Endothelial cell (in vitro differentiated cells): ENCODE measurements at places on chromosomes 3 and 15. TPM values are rescaled to one million over a fixed set of nuclear protein-coding genes. Genes with fewer than 3 reads are reported as not detected.
A peak's percentile ranks its signal among the peaks of the same experiment; 100 is the strongest.

DNA sequence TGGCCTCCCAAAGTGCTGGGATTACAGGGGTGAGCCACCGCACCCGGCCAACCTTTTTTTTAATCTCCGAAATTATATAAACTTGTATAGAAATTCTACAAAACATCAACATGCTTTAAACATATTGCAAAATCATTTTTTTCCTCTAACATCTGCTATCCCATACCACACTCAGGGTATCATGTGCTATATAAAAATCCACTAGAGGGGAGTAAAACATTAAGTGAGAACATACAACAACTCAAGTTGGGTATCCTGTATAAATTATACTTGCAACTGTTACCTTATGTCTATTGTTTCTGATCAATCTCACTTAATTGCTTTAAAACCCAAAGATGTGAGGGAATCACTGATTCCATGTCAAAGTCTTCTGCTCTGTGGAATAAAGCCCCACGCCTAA, 71.9 kb upstream of the FBN1 start:
- DNase-seq: no peak

IDH2 gene
- total RNA-seq: 133 TPM

IGDCC3 gene
- 538 TPM for total RNA-seq

LRRC2 gene
- 0.23 TPM for total RNA-seq

DNA sequence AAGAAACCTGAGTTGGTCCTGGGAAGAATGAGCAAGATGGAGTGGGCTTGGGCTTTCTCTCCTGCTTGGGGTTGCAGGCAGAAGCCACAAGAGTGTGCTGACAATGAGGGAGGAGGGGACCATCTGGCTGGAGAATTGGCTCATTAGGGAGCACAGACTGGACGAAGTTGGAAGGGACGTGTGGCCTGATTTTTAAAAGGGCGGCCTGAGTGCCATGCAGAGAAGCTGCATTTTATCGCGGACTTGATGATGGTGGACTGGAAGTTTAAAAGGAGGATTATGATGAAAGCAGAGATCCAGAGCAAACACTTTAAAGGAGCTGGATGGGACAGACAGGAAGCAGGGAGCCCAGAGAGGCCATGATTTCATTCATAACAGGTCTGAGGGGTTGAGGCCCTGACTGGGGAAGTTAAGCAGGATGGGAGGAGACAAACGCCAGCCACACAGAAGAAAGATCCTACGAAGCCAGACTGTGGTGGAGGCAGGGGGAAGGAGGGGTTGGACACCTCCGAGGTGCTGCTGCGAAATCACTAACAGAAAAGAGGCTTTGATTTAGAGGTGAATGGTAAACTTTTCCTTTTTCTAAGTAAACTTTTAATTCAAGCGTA, 23.6 kb downstream of the TLNRD1 start:
- DNase-seq: no peak

DNA sequence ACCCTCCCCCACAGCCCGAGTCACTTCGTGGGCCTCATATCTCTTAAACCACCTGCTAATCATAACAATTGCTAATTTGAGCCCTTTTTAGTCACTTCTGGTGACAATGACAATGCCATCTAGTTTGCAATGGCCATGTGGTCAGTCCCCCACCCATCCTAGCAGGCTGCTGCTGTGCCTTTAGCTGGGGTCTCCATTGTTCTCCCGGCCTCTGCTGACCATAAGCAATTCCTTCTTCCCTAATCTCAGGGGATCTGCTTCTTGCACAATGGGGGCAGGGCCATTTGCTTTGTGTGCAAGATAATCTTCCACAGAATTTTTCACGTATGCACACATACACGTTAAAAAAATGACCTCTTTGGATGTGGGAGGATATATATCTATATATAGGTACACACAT, 406.1 kb upstream of the ONECUT1 start:
- peak; percentile 6 for DNase-seq

SHC4 gene
- 6.8 TPM for total RNA-seq

GRCh38 chr15:29665444-29666003, 156.7 kb downstream of the TJP1 start:
- no peak for DNase-seq

PLA2G4F gene
- total RNA-seq: not detected

DNA sequence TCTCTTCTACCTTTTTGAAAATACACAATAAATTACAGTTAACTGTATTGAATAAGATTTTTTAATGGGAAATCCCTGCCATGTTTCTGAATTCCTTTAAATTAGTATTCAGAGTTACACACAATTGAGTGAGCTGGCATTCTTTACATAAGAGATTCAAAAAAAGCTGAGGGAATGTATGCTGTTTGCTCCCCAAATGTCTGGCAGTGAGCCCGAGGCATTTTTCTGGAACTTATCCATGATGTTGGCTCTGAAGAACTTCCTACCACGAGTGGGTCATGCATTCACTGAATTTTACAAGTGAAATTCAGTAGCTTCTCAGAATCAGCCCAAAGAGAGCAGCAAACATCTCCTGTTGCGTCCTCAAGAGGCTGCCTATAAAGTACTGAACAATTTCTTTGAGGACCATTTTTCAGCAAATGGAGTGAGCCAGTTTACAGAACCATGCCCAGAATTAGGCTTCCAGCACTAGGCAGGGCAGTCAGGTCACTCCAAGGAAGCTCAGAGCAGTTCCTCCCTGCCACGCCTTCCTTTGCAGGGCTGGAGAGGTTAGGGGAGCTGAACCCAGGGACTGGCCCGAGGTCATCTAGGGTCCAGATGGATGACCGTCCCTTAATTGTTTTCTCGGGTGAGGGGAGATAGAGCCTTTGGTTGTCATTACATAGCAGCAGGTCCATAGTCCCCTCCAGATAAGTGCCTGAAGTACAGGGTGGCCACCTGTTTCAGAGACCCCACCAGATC, 21.2 kb downstream of the GABRA5 start:
- no peak for DNase-seq

- no peak for DNase-seq
These were observed 61.3 kb downstream of the PPARG start for GRCh38 chr3:12349895-12350811.

GRCh38 chr15:35851491-35851890, 305.5 kb upstream of the DPH6 start:
- DNase-seq: no peak

GRCh38 chr3:13347390-13347950, 72.7 kb downstream of the NUP210 start:
- DNase-seq: peak; percentile 39

DNA sequence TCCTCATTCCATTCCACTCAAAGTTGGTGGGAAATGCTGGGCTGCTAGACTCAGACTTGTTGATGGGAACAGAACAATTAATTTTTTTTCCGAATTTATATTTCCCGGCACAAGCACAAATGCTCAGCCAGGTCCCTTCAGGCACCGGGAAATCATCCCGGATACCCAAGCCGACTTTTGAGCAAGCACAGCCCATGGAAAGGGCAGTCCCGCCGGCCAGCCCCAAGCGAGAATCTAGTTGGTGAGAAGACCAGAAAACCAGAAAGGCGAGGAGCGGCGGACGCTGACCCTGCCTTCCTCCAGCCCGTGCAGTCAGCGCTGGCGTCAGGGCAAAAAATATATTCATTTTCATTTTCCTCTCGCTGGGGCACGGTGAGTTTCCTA, 763 bp upstream of the ZIC4 start:
- DNase-seq: no peak

GRCh38 chr3:133469140-133469731, 69.4 kb downstream of the BFSP2 start:
- no peak for DNase-seq

GOLGA8R gene
- 0.92 TPM for total RNA-seq

SAMMSON gene
- total RNA-seq: not detected

DNA sequence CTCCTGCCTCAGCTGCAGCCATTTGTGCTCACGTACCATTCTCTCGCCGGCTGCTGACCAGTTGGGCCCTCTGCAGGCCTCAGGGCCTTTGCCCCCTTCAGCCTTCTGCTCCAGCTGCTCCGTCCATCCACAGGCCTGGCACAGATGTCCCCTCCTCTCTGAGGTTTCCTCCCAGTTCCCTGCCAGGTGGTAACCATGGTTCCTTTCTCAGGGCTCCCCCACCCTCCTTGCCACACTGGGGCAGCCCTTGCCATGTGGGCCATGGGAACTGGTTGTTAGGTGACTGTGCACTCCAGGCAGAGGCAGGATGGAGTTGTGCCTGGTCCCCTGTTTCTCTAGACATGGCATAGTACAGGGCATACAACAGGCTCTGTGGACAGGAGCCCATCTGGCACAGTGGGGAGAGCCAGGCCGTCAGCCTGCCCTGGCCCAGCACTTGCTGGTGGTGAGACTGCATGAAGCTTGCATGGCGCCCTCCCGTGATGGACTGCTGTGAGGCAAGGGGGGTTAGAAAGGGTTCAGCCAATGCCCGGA, 148.9 kb downstream of the DNAJB8 start:
- no peak for DNase-seq

DYNLT2B gene
- 19.0 TPM for total RNA-seq

GRCh38 chr3:36493051-36493450, 112.7 kb downstream of the STAC start:
- no peak for DNase-seq

IGF2BP2 gene
- 165 TPM for total RNA-seq

GRCh38 chr3:196590279-196590678, 21.8 kb downstream of the FBXO45 start:
- no peak for DNase-seq

PAK2 gene
- 116 TPM for total RNA-seq

- no peak for DNase-seq
These were observed at the start of gene GCSAM for GRCh38 chr3:112132975-112133448. Gene GCSAM (minus strand): TSS chr3:112133248. CDS start chr3:112133120, 128 bp downstream.

- DNase-seq: no peak
These were observed 624.8 kb downstream of the MAGI1 start for GRCh38 chr3:65413891-65414290.

- DNase-seq: no peak
These were observed 47.0 kb upstream of the RBP1 start for GRCh38 chr3:139586420-139587017.

GRCh38 chr3:61683549-61684236, 122.3 kb downstream of the PTPRG start:
- DNase-seq: no peak

DNA sequence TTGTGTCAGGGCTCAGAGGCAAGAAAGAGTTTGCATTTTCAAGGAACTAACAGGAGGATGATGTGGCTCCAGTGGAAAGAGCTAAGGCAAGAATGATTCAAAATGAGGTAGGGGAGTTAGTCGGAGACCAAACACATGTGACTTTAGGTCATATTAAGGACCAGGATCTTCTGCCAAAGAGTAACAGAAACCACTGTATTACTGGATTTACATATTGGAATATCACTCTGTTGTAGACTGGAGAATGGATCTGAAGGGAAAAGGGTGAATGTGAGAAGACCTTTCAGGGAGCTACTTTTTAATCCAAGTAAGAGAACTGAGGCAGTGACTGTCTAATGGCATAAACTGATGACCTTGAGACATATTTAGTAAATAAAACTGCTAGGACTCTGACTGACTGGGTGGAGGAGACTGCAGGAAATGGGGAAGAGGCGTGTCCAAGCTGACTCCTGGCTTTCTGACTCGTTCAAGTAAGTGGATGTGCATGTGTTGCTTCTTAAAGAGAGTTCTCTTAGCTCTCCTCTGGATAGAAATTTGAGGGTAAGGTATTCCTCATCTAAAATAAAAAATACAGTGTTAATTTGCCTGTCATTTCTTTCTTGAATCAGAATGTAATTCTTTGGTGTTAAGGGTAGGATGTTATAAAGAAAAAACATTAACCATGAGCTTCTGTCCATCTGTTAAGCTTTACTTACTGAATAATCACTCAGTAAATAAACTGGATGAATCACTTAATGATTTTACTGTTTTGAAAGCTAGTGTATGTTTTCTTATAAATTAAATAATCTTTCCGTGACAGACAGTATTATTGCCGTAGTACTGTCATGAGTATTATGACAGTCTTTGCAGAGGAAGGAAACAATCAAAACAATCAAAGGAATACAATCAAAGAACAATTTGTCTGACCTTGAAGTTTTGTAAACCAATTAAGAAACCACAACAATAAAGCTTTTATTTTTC, 58.3 kb upstream of the CFAP20DC start:
- no peak for DNase-seq

ATR gene
- total RNA-seq: 17.8 TPM

DNA sequence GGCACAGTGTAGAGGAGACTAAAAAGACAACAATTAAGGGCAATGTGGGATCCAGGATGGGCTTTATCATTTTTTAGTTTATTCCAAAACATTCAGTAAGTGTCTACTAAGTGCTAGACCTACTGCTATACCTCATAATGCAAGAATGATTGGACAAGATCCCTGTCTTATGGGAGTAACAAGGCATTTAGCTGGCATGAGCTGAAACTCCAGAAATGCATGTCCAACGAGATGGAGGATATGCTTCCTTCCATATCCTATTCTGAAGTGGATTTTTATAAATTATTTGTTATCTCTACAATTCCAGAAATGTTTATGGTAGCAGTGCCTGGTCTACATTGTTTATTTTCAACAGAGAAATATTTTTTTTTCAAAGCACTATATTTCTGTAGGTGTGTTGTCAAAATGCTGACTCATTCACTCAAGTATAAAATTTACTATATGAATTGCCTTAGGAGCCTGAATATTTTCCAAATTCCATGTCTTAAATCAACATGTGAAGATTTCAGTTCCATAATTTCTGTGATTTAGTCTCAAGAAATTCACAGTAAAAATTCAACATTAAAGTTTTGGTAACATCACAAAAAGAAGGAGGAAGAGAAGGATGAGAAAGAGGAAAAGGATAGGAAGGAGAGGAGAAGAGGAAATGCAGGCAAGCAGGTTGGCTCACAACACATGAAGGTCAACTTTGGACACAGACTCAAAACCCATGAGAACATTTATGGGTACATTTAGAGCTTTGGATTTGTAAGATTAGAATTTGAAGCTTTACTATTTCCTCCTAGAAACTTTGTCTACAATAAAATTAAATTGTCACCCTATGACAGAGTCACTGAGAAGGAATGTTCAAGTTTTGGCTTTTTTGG, 88.6 kb downstream of the P3H2 start:
- DNase-seq: no peak

GRCh38 chr3:188000361-188000861, 153.5 kb upstream of the LPP start:
- no peak for DNase-seq

DNA sequence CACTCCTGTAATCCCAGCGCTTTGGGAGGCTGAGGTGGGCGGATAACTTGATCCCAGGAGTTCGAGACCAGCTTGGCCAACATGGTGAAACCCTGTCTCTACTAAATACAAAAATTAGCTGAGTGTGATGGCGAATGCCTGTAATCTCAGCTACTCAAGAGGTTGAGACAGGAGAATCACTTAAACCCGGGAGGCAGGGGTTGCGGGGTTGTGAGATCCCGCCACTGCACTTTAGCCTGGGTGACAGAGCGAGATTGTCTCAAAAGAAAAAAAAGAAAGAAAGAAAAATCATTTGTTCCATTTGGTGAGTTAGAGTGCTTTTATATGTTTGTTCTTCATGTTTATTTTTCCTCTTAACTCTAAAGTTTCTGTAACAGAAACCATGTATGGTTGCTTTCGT, 7.3 kb downstream of the NCK1 start:
- DNase-seq: no peak

GRCh38 chr15:96381463-96381862, 51.0 kb downstream of the NR2F2 start:
- no peak for DNase-seq

- no peak for DNase-seq
These were observed 4.8 kb downstream of the GASK1A start for GRCh38 chr3:42983927-42984326.
